ENCODE measurements at places on chromosomes 4 and X.
A peak's percentile ranks its signal among the peaks of the same experiment; 100 is the strongest.

GRCh38 chrX:675955-676295, 45.3 kb downstream of the SHOX start:
- no peak for DNase-seq

- no peak for DNase-seq
Measured at GRCh38 chr4:4614925-4615678, 73.3 kb upstream of the STX18 start.

- no peak for DNase-seq
Measured at GRCh38 chr4:4477391-4477790, 64.5 kb downstream of the STX18 start.

DNA sequence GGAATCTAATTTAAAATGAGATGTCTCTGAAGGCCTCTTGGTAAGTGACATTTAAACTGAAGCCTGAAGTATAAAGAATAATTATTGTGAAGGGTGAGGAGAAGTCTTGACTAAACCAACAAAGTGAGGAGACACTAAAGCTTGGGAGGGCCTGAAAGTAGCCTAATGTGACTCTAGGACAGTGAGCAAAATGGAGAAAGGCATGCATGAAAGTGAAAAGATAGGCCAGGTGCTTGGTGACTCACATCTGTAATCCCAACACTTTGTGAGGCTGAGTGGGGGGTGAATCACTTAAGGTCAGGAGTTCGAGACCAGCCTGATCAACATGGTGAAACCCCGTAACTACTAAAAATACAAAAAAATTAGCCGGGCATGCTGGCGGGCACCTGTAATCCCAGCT, 46.9 kb upstream of the SMARCAD1 start:
- DNase-seq = peak; percentile 22

- peak; percentile 10 for DNase-seq
Measured at GRCh38 chr4:14906805-14907204, 95.5 kb upstream of the CPEB2 start.

- DNase-seq = no peak
Measured at GRCh38 chrX:38313190-38313589, 14.1 kb downstream of the RPGR start.

GRCh38 chr4:100555611-100556337, 38.0 kb upstream of the EMCN start:
- DNase-seq = no peak

DNA sequence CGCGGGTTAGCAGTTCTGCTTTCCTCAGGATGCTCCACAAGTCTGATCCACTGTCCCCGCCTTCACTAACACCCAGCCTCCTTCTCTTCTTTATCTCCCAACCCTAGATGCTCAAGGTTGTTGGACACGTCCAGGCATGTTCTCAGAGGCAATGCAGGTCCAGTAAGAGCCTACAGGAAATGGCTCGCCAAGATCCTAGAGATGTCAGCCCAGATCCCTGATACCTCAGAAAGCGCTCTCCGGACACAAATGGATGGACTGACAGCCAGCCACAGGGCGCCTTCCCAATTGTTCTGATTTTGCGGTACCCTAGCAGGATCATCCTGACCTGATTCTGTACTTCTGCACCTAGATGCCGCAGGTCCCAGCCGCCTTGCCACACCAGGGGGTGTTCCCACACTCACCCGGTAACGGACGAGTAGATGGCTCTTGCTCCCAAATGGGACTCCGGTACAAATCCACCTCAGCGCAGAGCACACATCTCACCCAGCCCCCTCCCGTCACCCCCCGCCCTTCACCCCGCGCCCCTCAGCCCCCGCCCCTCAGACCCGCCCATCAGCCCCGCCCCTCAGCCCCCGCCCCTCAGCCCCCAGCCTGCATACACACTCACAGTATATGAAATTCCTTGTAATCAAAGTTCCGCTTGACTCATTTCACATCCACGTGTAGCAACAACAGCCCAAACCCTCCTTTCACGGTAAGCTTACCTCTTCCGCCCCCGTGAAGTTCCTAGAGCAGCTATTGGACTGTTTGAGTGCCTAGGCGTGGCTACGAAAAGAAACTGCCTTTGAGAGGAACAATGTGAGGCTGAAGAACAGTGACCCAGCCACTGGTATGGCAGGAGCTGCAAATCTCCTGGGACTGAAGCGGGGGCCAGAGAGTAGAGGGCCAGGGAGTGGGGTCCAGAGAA, at the start of gene EDA2R:
Gene EDA2R, minus strand, starts transcription at position 488 of the 910 bp plus-strand sequence. CDS start 23,058 bp downstream, outside the sequence.
- peak; percentile 59 for DNase-seq

DNA sequence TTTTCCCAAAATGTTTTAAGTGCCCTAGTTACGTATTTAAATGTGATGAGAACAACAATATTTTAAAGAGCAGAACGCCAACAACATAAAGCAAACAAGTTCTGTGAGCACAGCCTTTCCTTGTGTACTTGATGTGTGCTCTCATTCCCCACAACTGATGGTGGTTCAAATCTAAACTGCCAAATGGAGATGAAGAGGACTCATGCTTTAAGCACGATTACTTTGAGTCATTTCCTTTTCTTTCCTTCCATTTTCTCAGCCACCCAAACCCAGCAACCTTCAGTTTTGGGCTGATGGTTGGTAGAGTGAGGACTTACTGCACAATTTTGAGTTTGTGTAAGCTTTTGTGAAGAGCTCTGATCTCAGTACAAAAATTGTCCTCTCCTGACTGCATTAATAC, 1.7 kb downstream of the NSD2 start:
- DNase-seq = peak; percentile 63

- no peak for DNase-seq
Measured at GRCh38 chr4:155008389-155008788, 200.0 kb upstream of the NPY2R start.

DNA sequence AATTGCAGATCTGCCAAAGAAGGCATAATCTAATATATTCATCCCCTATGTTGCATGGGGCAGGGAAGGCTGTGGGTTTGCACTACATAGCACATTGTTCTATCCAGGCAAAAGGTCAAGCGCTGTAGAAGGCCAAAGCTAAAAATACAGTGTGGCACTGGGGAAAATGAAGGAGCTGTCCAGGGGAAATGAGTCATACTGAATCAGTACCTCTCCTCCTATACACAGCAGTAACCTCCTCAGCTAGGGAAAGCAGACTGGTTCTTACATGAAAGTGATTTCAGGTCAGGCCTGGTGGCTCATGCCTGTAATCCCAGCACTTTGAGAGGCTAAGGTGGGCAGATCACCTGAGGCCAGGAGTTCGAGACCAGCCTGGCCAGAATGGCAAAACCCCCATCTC, 31.0 kb upstream of the SLC25A4 start:
- no peak for DNase-seq

- no peak for DNase-seq
Measured at GRCh38 chr4:8329859-8330761, 60.6 kb downstream of the HTRA3 start.

GRCh38 chr4:25809996-25810395, 52.8 kb downstream of the SEL1L3 start:
- no peak for DNase-seq

GRCh38 chr4:8727546-8728510, 135.3 kb downstream of the CPZ start:
- no peak for DNase-seq

DNA sequence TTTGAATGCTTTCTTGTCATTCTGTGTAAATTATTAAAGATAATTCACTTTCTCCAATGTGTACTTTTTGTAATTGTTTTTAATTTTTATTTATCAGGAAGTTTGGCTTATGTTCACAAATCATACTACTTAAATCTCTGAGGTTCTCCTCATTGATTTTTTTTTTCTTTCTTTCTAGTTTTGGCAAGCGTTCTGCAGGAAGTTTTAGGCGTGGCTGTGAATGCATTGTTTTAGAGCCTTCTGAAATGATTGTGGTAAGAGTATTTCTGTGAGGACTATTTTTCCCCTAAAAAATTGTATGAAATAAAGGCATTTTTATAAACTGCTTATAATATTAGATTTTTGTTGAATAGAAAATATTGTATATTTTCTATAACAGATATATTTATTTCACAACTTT, 135.8 kb downstream of the RAPGEF2 start:
- no peak for DNase-seq

GRCh38 chr4:113300471-113300928, 251.0 kb downstream of the ANK2 start:
- peak; percentile 8 for DNase-seq

DNA sequence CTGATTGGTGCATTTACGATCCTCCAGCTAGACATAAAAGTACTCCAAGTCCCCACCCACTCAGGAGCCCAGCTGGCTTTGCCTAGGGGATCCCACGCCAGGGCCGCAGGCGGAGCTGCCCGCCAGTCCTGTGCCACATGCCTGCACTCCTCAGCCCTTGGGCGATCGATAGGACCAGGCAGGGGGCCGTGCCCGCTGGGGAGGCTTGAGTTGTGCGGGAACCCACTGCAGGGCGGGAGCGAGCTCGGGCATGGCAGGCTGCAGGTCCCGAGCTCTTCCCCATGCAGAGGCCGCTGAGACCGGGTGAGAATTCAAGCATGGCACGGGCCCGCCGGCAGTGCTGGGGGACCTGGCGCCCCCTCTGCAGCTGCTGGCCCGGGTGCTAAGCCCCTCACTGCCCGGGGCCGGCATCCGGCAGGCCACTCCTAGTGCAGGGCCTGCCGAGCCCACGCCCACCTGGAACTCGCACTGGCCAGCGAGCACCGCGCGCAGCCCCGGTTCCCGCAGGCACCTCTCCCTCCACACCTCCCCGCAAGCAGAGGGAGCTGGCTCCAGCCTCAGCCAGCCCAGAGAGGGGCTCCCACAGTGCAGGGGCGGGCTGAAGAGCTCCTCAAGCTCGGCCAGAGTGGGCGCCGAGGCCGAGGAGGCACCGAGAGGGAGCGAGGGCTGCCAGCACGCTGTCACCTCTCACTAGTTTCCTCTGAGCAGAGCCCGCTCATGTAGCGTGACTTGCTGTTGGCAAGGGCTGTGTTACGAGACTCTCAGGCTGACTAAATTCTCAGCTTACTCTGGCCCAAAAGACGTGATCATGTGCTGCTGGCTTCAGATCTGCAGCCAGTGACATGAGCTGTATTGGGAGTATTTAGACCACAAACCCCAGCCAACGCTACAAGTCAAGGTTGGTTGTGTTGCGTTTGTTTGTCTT, 87.5 kb downstream of the TRAPPC11 start:
- no peak for DNase-seq

DNA sequence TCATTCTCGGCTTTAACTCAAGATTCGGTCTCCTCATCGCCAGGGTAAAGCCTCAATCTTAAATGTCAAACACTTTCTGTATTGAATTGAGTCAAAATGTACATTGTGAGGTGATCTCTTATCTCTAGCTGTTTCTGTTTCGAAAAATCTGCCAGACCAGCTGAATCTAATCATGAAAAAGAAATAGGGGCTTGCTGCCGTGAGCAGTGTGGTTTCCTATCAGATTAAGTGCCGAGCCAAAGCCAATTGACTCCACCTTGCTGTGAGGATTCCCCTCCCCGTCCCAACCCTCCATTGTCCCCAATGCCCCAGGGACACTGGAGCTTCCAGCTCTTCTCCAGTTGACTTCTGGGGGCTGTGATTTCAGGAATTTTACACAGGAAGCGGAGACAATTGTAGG, 12.5 kb upstream of the CRLF2 start:
- DNase-seq = no peak

GRCh38 chr4:47315346-47315745, 148.2 kb downstream of the COMMD8 start:
- no peak for DNase-seq

- DNase-seq = no peak
Measured at GRCh38 chrX:103913356-103914020, 48.9 kb upstream of the TMSB15B start.

DNA sequence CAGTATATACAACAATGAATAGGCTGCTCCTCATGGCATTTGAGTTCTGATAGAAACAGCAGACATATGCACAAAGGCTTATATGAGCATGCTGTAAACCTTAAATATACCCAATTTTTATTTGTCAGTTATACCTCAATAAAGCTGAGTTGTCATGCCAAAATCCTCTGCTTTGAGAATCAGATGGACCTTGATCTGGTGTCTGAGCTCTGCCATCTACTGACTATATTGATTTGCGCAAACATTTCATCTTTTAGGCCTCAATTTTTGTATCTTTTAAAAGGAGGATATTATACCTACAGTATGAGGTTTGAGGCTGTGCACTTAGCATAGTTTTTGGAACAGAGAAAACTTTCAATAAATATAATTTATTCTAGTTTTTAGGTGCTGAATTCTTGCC, 85.2 kb downstream of the PRRG1 start:
- DNase-seq = no peak

DNA sequence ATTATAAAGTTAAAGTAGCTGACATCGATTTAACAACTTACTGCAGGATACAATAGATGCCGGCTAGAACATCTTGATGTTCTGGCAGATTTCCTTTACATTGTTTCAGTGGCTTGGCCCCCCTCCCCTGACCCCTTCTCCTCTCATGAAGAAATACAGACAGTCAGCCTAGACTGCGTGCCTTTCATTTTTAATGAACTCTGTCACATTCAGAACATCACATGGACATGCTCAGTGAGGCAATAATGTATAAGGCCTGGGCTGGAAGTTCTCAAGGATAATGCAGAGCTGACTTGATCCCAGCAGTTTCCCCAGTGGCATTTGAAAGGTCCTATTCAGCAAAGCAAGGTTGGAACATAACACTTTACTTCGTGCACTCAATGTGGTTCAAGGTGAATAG, 239.2 kb downstream of the ANK2 start:
- no peak for DNase-seq

- no peak for DNase-seq
Measured at GRCh38 chr4:6229671-6230501, 29.5 kb upstream of the JAKMIP1 start.

- peak; percentile 51 for DNase-seq
Measured at GRCh38 chrX:155148724-155149537, 67.3 kb upstream of the VBP1 start.

DNA sequence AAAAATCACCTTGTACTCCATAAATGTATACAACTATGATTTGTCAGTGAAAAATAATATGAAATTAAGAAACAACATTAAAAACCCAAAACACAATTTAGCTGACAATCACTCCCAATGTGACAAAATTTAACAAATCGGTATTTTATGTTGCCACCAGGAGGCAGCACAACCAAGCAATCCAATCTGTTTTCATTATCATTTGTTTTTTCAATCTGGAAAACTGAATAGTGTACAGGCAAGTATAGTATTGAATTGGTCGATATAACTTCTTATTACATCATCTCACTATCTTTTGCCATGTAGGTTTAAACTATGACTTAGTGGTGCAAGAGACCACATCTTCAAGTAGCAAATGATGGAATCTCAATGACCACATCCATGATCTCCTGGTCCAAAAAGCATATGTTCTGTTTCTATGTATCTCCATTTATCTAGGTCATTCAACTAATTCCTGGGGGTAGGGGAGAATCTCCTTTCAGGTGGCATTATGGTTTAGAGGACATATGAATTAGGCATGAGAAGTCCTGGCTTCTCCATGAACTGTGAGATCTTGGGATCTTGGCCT, 112.9 kb upstream of the AGA start:
- DNase-seq = peak; percentile 53

DNA sequence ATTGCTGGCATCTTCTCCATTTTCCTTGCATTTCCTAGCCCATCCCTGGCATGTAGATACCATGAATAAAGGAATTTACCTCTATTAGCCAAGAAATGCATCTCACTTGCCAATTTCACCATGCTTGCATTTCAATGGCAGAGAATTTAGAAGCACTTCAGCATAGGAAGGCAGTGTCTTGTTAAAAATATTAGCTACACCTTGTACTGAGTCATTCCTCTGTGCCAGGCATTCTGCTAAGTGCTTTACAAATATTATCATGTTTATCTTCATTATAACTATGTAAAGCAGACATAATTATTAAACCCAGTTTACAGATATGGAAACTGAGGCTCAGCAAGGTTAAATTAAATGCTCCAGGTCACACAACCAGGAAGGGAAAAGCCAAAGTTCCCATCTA, 138.2 kb downstream of the NPNT start:
- DNase-seq = no peak

- no peak for DNase-seq
Measured at GRCh38 chrX:128870361-128870760, 652.9 kb downstream of the SMARCA1 start.

GRCh38 chrX:39338583-39338982, 537.3 kb downstream of the MID1IP1 start:
- DNase-seq = no peak
